ENCODE measurements at places on chromosomes 7 and 10. TPM values are rescaled to one million over a fixed set of nuclear protein-coding genes. Genes with fewer than 3 reads are reported as not detected.
A peak's percentile ranks its signal among the peaks of the same experiment; 100 is the strongest.

GRCh38 chr7:41826641-41827040, 123.8 kb upstream of the INHBA start:
- no peaks in the 10 kb centered on the region for H3K36me3 ChIP-seq
- H3K27me3 ChIP-seq, result no peaks in the 10 kb centered on the region
- no peaks in the 10 kb centered on the region for H3K4me1 ChIP-seq
- H3K27ac ChIP-seq, result no peak overlapping the region

GTF2IRD1 gene
- 16.3 TPM for total RNA-seq

GRCh38 chr7:114740941-114741340, 181.0 kb upstream of the MDFIC start:
- H3K4me3 ChIP-seq, result no peak overlapping the region
- no peak for DNase-seq
- H3K36me3 ChIP-seq, result no peaks in the 10 kb centered on the region
- H3K4me1 ChIP-seq, result no peaks in the 10 kb centered on the region
- no peak overlapping the region for H3K27ac ChIP-seq

AOAH gene
- total RNA-seq, result 29.2 TPM

ZCCHC24 gene
- 34.7 TPM for total RNA-seq

- no peaks in the 10 kb centered on the region for H3K27me3 ChIP-seq
- H3K27ac ChIP-seq, result no peak overlapping the region
- H3K4me3 ChIP-seq, result no peak overlapping the region
- DNase-seq, result no peak
- no peaks in the 10 kb centered on the region for H3K4me1 ChIP-seq
Measured at GRCh38 chr10:107701943-107702342, 537.4 kb upstream of the SORCS1 start.

GRCh38 chr10:13567030-13567429, 19.7 kb upstream of the PRPF18 start:
- H3K27ac ChIP-seq, result no peak overlapping the region
- H3K36me3 ChIP-seq, result no peaks in the 10 kb centered on the region
- no peaks in the 10 kb centered on the region for H3K27me3 ChIP-seq
- H3K4me3 ChIP-seq, result no peak overlapping the region
- no peaks in the 10 kb centered on the region for H3K4me1 ChIP-seq

- DNase-seq, result no peak
- H3K4me3 ChIP-seq, result no peak overlapping the region
- H3K4me1 ChIP-seq, result peaks cover 8% of the 10 kb centered on the region
- H3K27ac ChIP-seq, result no peak overlapping the region
Measured at GRCh38 chr7:148212731-148213130, 377.8 kb upstream of the C7orf33 start.

KAZALD1 gene
- 9.9 TPM for total RNA-seq

ZNF365 gene
- total RNA-seq, result 1.2 TPM

DNA sequence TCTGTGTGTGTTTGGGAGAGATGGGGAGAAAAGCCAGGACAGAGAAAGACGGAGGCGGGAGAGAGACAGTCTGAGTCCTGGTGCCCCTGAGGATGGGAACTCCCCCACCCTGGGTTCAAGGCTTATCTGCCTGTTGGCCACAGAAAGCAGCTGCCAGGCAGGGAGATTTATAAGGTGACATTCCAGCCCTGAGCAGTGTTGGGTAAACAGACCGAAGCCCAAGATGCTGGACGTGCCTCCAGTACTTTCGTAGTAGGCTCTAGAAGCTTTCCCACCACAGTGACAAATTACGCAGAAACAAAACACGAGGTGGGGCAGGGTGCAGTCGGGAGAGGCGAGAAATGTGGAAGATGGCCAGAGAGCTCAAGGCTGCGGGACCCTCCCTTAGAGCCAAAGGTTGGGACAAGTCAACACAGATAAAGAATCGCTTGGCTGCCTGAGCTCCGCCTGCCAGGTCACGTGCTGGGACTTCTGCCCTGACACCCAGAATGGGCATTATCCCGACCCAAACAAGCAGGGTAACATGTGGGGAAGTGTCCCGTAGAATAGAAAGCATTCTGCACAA, 41.1 kb downstream of the CCDC3 start:
- DNase-seq, result no peak
- H3K36me3 ChIP-seq, result no peaks in the 10 kb centered on the region
- no peaks in the 10 kb centered on the region for H3K27me3 ChIP-seq

CAMK1D gene
- 22.5 TPM for total RNA-seq

GRCh38 chr10:10610171-10610570, 407.5 kb upstream of the CELF2 start:
- H3K27ac ChIP-seq, result no peak overlapping the region
- H3K27me3 ChIP-seq, result no peaks in the 10 kb centered on the region
- H3K4me3 ChIP-seq, result no peak overlapping the region
- no peaks in the 10 kb centered on the region for H3K36me3 ChIP-seq
- no peaks in the 10 kb centered on the region for H3K4me1 ChIP-seq
- DNase-seq, result no peak

PNLIPRP1 gene
- total RNA-seq, result not detected

PIK3CG gene
- 14.9 TPM for total RNA-seq

LRMDA gene
- total RNA-seq, result 29.9 TPM

ZKSCAN1 gene
- 59.6 TPM for total RNA-seq

GRCh38 chr10:69345402-69345801, 67.1 kb downstream of the HK1 start:
- H3K4me1 ChIP-seq, result peaks cover 57% of the 10 kb centered on the region
- H3K27me3 ChIP-seq, result no peaks in the 10 kb centered on the region
- H3K4me3 ChIP-seq, result no peak overlapping the region
- H3K36me3 ChIP-seq, result peaks cover 35% of the 10 kb centered on the region
- peak overlapping the region; percentile 41 for H3K27ac ChIP-seq
- no peak for DNase-seq

JCAD gene
- total RNA-seq, result 101 TPM

- no peak overlapping the region for H3K27ac ChIP-seq
- no peaks in the 10 kb centered on the region for H3K27me3 ChIP-seq
- no peak for DNase-seq
- no peak overlapping the region for H3K4me3 ChIP-seq
- no peaks in the 10 kb centered on the region for H3K4me1 ChIP-seq
Measured at GRCh38 chr7:111150709-111151108, 59.8 kb downstream of the LRRN3 start.

STEAP1B gene
- total RNA-seq, result 1.5 TPM

CFAP43 gene
- 12.9 TPM for total RNA-seq

DNA sequence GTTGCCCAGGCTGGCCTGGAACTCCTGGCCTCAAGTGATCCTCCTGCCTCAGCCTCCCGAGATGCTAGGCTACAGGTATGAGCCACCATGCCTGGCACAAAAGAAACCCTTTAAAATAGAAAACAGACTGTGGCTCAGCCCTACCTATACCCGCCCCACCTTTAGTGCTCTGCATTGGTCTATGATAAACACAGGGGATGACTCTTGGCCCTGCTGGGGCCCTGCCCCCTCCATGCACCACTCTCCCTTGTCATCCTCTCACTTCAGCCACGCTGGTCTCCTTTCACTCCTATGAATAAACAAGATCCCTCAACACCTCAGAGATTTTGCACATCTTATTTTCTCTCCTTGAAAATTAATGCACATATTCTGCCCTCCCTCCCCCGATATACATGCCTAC, 251.4 kb upstream of the KLF14 start:
- H3K4me3 ChIP-seq, result no peak overlapping the region
- H3K27me3 ChIP-seq, result no peaks in the 10 kb centered on the region
- H3K27ac ChIP-seq, result peak overlapping the region; percentile 77
- H3K4me1 ChIP-seq, result peaks cover 89% of the 10 kb centered on the region
- DNase-seq, result no peak
- peaks cover 38% of the 10 kb centered on the region for H3K36me3 ChIP-seq
